Stimulated activated CD4-positive, alpha-beta T cell treated with anti-CD3 and anti-CD28 coated beads, Interleukin-2, amount 100 ng/mL, for 24 hours (primary cell): ENCODE measurements at places on chromosomes 16 and 17.

- no peak for DNase-seq
Observed at GRCh38 chr17:81898029-81898866, 3.8 kb upstream of the NPB start.

GRCh38 chr16:69513180-69513966, 52.4 kb upstream of the NFAT5 start:
- DNase-seq = no peak

GRCh38 chr17:11245187-11245586, 4.2 kb downstream of the SHISA6 start:
- no peak for DNase-seq

DNA sequence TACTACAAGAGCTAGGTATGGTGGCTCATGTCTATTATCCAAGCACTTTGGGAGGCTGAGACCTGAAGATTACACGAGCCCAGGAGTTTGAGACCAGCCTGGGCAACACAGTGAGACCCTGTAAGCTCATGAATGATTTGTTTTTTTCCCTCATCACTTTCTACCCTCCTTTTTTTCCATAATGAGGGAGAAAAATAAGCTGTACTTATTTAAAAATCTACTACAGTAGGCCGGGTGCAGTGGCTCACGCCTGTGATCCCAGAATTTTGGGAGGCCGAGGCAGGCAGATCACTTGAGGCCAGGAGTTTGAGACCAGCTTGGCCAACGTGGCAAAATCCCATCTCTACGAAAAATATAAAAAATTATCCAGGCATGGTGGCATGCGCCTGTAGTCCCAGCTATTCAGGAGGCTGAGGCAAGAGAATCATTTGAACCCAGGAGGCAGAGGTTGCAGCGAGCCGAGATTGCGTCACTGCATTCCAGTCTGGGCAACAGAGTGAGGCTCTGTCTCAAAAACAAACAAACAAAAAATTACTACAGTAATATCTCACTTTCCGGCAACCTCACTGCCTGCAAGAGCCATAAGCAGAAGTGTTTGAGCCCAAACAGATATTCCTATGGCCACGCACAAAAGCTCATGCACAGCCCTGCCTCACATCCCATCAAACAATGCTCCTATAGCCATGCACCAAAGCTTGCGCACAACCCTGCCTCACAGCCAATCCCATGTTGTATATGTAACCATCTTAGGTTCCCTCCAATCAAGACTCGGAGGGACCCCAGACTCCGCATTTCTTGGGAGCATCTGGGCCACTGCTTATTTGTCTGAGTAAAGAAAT, 37.4 kb downstream of the TK2 start:
- no peak for DNase-seq

DNA sequence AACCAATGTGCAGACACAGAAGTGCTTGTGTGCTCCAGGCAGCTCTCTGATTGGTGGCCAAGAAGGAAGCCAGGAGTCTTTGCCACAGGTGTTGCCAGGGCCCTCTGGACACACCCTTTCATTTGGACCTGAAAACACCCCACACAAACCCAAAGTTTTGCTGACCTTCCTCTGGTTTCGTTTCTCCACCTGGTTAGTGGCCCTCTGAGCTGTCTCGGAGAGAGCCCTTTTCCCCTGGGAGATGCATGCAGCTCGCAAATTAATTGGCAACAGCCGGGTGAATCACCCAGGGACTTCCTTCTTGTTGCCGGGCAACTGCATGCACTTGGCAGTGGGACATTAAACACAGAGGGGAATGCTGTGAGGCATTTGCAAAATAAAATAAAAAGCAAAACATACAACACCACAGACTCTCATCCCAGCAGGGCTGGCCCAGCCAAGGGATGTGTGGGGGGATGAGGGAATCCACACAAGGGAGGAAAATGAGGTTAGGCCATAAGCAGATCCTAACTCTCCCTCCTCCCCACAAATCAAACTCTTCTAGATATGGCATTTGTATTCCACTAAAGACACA, 286.6 kb downstream of the SOX9 start:
- DNase-seq = no peak

DNA sequence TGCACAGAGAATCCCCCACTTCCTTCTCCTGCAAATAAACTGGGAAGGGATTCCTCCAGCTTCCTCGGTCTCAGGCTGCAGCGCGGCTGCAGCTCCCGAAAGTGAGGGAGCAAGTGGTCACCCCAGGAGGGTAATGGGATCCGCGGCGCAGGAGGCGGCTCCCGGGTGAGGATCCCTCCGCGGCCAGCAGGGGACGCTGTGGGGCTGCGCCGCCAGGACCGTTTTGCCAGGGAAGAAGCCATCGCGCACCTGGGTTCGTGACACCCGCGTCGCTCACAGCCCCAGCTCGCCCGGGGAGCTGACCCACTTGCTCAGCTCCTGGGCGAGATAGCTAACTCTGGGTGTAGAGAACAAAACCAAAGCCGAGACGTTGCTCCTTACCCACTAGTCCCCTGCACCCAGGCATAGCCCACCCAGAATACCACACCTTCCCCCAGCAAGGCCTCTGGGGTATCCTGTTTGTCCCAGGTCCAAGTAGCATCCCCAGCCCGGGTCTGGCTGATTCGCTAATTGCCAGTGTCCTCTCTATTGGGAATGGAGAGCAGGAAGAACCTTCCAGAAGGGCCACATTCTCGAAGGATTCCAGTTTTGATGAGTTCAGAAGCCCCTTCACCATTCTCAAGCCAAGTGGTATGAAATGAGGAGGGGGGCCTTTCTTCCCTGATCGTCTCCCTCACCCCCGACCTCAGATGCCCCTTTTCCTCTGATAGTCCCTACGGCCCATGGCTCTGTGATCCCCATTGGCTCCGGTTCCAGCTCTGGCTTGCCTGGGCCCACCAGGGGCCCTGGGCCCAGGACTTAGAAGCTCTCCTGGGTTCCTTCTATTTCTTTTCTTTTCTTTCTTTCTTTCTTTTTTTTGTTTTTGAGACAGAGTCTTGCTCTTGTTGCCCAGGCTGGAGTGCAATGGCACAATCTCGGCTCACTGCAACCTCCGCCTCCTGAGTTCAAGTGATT, 14.1 kb downstream of the CYGB start:
- DNase-seq = peak; percentile 85

- DNase-seq = no peak
Observed at GRCh38 chr17:9670596-9670995, 25.3 kb downstream of the USP43 start.

GRCh38 chr16:3490911-3491629, 4.2 kb downstream of the C16orf90 start:
- no peak for DNase-seq

DNA sequence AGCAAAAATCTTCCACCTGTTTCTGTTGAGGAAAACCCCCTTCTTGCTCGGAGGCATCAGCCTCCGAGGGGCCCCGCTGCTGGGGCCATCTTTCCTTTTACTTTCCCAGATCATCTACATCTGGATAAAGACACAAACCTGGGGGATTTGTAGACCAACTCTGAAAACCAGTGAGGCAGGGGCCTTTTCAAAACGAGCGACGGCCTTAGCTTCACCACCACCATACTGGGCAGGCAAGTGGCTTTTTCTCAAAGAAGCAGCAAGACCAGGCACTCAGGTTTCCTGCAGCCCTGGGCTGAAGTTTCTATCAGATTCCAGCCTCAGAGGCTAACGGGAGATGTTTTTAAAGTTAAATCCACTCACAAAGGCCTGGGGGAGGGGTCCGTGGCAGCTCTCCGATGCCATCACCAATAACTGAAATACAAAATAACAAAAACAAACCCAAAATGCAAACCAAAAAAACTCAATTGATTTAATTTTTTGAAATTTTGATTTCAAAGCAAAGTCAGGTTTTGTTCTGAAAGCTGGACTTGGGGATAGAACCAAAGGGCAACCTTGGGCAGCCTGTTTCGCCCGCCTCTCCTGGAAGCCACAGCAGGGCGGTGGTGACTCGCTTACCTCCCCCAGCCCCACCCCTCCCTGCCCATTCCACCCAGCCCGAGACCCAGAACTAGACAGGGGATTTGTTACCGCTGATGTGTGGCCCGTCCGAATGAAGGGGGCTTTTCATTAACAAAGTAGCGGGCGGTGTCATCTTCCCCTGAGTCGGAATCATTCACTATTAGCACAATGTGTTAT, 55.8 kb downstream of the SALL1 start:
- no peak for DNase-seq

DNA sequence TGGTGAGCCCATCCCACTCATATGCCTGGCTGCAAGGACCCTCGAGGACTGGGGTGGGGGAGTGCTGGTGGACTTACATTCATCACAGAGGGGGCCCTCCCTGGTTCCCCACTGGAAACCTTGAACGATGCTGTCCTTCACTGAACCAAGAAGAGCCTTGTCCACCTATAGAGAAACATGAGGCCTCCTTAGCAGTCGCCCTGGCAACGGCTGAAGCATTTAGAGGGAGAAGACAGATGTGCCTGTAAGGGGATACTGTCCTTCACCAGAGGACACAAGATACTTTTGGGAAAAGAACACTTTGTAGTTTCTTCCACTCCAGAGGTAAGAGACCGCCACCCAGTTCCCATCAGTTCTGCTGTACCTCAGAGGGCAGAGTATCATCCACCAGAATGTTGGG, 6.5 kb downstream of the HIGD1B start:
- DNase-seq = no peak

- DNase-seq = no peak
Observed at GRCh38 chr16:77509051-77509450, 74.2 kb upstream of the ADAMTS18 start.

DNA sequence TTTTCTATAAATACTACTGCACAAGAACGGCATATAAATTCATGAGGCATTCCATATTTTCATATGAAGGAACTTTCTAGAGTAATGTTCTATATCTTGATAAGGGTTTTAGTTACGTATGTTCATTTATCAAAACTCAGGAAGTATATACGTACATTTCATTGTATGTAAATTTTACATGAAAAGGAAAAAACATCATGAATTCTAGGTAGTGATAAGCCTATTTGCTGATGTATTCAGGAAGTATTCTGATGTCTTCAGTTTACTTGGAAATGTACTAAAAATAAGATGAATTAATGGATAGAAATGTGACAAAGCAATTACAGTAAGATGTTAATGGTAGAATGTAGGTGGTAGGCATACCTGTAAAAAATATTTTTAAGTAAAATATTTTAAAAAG, 4.7 kb downstream of the DGKE start:
- no peak for DNase-seq

GRCh38 chr17:39096508-39097149, 54.8 kb downstream of the PLXDC1 start:
- peak; percentile 24 for DNase-seq

DNA sequence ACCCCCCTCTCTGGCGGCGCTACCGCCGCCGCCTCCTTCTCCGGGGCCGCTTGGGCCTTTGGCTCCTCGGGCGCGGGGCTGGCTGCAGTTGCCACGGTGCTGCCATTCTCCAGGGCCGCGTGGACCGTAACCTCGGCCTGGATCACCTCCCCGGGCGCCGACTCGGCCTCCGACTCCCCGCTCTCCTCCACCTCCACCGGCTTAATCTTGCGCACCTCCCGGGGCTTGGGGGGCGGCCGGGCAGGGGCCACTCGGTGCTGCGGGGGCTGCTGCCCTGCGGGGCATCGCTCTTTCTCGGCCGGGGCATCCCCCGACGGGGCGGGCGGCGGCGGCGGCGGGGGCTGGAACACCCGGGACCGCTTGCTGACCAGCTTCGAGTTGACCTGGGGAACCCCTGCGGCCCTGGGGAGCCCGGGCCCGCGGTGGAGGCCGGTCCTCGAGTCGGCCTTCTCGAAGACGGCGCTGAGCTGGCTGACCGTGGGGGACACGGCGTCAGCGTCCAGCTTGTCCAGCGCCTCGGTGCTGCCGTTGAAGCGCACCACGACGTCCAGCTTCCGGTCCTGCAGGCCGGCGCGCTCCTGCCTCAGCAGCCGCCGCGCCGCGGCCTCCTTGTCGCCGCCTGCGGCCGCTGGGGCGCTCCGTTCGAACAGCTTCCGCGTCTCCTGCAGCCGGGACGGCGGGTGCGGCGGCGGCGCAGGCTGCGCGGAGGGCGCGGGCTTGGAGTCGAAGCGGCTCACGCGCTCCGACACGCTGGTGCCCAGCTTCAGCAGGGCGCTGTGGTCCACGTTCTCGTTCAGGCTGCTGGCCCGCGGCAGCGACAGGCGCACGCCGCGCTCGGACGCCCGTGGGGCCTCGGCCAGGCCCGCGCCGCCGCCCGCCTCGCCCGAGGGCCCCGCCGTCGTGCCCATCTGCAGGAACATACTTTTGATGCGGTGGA, 792 bp downstream of the PPP1R9B start:
- peak; percentile 59 for DNase-seq

DNA sequence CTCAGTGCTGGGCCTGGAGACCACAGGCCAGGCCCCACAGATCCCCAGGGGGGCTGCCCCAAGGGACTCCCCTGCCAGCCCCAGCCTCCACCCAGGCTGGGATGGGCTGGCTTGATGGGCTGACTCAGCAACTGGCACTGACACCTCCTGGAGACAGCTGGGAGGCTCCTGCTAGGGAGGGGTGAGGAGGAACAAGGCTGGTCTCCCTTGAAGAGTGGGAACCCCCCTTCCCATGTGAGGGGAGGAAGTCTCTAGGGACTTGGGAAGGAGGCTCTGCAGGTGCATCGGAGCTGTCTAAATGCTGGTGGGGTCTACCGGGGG, 10.4 kb downstream of the NHERF1 start:
- no peak for DNase-seq

DNA sequence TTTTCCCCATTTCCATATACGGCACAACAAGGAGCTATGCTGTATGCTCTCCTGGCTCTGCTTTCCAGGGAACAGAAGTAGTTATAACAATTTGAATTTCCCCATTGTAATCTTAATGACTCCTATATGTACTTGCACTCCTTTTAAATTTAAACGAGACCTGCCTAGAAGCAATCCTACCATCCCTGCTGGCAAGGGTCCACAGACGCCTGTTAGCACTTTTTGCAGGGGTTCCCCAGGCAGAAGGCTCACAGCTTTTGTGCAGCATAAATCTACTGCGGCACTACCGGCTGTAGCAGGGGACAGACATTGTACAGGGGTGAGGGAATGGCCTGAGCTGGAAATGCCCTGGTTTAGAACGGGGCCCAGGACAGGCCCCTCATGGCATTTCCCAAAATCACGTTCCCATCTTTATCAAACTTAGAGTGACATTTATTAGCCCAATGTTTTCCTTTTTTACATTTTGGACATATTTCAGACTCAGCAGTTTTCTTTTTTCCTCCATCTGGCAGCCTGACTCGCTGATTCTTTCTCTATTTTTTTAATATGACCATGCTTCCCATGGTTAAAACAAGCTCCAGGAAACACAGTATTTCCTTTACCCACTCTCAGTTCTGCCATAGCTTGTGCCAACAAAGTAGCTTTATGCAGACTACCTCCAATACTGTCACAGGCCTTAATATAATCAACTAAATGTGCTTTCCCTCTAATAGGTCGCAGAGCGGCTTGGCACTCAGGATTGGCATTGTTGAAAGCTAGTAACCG, 35.4 kb upstream of the USP22 start:
- no peak for DNase-seq
